ENCODE measurements at places on chromosomes 1 and 21.

- DNase-seq = no peak
Observed at GRCh38 chr1:55803429-55803828, 588.3 kb upstream of the USP24 start.

DNA sequence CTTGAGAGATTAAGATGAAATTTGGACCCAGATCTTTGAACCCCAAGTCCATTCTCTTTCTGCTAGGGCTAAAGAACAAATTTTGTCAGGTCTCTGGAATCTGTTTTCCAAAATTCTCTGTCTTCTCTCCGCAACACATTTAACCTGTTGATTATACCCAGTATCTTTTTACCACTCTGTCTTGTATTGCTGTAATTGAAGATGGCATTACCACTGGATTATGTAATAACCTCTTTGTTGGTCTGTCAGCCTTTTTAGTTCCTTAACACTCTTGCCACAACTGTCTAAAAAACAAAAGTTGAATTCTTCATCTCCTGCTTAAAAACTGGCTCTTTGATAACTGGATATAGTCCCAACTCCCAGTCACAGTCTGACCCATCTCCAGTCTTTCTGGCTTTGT is 3.0 kb downstream of the SRP9 start:
- DNase-seq = no peak

DNA sequence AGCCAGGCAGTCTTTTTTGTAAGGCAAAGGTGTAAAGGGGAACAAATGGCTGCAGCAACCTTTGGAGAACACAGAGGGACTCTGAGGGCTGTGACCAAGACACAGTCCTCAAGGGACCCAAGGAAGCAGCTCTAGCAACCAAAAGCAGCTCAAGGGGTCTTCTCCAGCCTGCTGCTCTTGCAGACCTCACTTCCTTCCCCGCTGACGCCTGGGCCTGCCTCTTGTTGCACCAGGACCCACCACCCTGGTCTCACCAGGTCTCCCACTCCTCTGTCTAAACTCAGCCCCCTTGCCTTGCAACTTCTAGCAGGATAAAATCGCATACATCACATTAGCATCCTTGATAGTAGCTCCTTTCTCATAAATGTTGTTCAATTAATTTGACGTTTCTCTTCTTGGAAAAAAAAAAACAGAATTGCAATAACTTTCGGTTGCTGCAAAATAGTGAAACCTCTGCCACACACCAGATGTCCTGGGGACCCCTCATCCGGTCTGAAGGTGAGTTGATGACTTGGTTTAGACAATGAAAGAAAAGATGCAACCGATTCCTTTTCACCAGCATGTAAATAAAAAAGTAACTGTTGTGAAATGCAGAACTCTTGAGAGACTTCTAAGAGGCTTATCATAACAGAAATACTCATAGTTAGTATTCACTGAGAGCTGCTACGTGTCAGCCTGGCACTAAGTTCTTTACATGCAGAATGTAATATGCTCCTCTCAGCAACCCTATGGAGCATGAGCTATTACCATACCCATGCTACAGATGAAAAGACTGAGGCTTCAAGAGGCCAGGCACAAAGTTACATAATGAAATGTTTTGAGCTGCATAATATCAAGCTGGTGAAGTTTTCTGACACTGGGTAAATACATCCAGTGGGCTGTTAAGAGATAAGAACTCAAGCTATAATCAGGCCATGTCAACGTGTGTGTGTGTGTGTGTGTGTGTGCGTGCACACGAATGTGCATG is 58.5 kb downstream of the UMODL1 start:
- DNase-seq = no peak

DNA sequence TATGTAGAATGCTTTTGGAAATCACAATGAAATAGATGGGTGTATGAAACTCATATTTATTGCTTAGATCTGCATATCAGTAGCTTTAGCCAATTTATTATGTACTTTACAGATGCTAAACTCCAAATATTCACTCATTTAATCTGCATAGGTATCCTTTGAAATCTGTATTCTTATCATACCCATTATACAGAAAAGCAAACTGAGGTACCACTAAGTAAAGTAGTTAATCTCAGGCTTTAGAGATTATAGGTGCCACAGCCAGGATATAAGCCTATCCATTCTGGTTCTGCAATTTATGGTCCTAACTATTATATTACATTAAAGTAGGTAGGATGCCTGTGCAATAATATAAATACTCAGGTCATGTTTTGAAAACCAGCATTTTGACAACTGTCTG is 369.4 kb downstream of the NCAM2 start:
- DNase-seq = no peak

DNA sequence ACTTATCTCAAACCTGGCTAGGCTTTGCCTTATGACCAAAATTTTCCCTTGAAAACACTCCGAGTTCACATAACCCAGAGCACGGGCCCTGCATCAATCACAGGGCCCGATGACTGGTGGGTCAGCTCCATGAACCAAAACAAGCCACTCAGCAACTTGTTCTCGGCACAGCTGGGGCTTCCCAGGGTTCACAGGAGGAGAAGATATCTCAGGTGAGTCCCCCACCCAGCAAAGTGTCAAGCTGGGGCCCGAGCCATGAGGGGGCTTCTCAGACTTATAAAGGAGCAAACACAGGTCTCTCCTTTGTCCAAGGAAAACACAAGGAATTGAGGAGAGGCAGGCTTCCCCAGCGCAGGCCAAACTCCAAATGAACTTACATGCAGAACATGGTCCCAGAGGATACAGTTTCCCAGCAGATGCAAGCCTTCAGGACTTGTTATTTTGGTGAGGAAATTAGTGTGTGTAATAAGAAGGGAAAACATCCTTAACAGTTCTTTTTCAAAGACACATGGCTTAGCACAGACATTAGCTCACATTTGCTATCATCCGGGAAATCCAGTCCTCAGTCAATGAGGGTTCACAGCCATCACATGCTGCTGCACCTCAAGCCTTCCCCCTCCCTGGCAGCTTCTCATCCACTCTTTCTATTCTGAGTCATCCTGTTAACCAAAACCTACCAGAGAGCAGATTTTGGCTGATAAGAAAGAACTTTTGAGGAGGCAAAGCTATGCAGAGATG is 98.1 kb upstream of the NFIA start:
- DNase-seq = no peak

DNA sequence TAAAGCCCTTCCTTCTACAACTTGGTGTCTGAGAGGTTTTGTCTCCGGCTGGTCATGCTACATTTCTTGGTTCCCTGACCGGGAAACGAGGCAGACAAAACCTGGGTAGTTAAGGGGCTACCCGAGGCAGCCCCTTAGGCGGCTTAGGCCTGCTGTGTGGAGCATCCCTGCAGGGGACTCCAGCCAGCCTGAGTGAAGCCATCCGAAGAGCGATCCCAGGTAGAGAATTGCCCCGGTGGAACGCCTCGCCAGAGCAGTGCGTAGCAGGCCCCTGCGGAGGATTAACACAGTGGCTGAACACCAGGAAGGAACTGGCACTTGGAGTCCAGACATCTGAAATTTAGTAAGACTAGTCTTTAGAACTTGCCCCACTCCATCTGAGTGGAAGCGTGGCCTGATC is 21.2 kb upstream of the MYOCOS start:
- DNase-seq = no peak

DNA sequence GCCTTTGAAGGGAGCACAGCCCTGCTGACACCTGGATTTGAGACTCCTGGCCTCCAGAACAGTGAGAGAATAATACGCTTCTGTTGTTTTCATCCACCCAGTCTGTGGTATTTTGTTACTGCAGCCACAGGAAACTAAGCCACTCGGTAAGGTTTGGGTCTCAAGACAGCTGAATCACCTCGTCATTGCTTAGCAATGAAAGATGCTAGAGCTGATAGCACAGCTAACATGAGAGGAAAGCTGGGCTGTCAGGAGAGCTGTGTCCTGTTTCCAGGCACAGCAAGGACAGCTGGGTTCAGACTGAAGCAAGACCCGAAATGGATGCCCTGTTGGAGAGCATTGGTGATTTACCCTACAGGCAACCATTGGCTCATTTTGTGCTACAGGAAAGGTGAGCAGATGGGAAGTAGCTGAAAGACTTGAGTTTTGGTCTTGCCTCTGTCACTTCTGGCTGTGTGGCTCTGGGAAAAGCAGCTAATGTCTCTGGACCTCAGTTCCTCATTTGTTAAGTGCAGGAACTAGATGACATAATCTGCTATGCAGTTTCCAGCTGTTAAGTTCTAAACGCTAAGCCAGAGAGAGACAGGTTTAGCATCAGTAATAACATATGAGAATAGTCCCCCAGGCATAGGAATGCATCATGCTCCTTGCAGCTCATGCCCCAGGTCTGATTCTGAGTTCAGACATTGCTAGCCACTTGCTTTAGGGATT is 58.0 kb downstream of the CLIC6 start:
- no peak for DNase-seq

GRCh38 chr1:147079400-147080005 is 92.8 kb downstream of the PRKAB2 start:
- no peak for DNase-seq

DNA sequence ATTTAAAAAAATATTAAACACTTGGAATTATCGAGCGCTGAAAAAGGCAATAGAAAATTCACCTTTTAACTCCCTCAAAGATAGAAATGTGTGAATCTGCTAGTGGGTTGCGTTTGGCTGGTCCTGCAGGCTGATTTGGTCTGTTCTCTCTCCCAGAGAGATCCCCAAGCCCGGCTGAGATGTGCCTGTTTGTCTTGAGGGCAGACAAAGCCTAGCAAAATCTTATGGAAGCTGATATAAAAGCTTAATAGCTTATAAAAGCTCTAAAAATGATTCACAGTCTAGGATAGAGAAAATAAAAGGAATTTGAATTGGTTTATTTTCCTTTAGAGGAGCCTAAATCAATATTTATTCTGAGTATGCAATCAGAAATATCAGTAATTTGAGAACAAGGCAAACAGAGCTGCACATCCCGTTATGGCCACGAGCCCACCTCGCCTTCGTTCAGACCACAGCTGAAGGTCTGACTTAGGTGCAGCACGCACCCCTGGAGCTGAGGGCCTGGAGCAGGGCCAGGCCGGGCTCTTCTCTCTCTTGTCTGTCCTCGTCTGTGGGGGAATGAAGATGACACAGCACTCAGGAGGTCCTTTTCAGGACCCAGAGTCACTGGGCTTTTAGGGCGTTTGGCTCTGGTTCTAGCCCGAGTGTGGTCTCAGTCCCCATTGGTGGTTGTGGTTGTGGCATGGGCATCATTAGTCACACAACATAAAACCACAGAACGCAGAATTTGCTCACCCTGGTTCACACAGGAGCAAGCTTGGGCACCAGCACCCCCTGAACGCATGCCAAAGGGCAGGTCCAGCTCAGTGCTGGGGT is 18.6 kb downstream of the PDE9A start:
- DNase-seq = no peak

- no peak for DNase-seq
Observed at GRCh38 chr1:180611016-180611930, 20.5 kb upstream of the XPR1 start.

GRCh38 chr1:1200876-1201810 is 5.2 kb downstream of the TNFRSF18 start:
- peak; percentile 90 for DNase-seq

DNA sequence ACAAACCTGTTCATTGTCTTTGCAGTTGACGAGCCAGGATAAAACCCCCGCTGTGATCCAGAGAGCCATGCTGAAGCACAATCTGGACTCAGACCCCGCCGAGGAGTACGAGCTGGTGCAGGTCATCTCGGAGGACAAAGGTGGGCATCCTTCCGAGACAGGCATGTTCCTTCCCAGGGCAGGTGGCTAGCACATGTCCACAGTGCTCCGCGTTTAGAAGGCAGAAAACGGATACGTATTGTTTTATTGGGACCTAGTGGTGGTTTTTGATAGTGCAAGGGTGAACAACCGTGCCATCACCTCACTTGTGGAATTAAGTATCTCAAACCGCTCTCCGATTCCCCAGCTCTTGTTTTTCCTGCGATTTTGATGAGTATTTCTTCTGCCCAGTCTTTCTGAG is 115.3 kb downstream of the COLGALT2 start:
- DNase-seq = no peak

DNA sequence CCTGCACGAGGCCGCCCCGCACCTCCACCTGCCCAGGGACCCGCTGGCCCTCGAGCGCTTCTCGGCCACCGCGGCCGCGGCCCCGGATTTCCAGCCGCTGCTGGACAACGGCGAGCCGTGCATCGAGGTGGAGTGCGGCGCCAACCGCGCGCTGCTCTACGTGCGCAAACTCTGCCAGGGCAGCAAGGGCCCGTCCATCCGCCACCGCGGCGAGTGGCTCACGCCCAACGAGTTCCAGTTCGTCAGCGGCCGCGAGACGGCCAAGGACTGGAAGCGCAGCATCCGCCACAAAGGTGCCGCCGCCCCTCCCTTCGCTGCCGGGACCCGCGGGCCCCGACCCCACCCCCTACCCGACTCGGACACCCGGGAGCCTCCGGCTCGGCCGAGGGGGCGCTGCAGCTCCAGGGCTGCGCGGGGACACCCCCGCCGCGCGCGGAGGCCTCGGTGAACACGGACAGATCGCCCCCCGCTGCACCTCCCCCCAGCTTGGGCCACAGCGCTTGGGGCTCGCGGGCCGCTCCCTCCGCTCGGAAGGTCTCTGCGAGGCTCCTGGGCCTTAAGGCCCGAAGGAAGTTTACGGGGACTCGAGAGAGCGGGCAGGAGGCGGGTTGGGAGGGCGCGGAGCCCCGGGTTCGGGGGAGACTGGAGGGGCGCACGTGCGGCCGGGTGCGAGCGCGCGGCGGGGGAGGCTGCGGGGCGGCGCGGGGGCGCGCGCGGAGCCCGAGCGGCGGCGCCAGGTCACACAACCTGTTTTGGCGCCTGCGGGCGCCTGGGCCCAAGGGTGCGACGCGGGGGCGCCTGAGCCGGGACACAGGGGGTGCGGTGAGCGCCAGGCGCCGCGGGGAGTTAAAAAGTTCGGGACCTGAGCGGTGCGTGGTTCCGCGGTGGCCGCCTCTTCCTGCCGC is 1.2 kb downstream of the SAMD11 start:
- DNase-seq = peak; percentile 60

GRCh38 chr1:116834595-116834994 is 75.1 kb upstream of the PTGFRN start:
- DNase-seq = no peak

DNA sequence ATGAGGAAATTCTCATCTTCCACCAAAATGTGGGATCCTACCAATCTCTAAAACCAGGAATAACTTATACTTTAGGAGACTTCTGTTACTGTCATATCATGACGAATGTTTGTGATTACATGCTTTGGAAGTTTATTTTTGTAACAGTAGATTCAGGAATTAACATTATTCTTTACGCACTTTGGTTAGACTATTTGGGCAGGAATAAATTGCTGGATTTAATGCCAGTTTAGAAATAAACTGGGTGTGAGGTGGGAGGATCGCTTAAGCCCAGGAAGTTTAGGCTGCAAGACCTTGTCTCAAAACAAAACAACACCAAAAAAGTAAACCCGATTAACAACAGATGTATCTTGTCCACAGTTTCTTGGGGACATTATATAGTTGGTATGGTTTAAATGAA is 52.1 kb downstream of the MIGA1 start:
- DNase-seq = no peak

- no peak for DNase-seq
Observed at GRCh38 chr1:95304803-95305202, 70.8 kb downstream of the RWDD3 start.

GRCh38 chr1:31955917-31956736 is 18.0 kb upstream of the PTP4A2 start:
- peak; percentile 43 for DNase-seq

DNA sequence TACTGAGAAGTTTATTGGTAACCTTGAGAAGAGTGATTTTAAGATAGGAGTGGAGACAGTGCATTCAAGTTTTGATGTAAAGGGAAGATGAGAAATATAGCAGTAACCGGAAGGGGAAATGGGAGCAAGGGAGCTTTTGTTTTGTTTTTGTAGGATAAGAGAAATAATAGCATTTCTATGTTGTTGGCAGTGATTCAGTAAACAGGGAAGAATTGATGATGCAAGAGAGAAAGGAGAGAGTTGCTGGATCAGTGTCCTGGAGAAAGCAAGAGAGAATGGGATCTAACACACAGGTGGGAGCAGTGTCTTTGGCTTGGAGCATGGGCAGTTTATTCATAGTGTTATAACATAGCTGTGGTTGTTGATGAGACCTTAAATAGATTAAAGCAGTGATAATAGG is 56.4 kb downstream of the OSBPL9 start:
- DNase-seq = no peak
